Stimulated activated CD8-positive, alpha-beta memory T cell treated with anti-CD3 and anti-CD28 coated beads, Interleukin-7, amount 100 ng/mL, for 1 hour (primary cell): ENCODE measurements at places on chromosomes 2 and 18.

DNA sequence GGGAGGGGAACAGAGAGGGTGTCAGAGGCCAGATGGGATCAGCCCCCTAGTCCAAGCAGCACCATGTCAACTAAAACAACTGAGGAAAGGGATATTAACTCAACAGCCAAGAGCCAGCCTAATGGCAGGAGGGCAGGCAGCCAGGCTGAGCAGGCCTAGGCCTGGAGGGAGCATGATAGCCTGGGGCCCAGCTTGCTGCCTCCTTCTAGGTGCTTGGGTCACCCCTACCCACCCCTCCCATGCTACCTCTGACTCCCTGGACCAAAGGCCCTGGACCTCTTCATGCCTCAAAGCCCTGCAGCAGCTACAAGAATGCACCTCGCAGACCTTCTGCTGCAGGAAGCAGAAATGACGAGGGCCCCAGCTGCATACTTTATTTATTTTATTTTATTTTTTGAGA is 22.1 kb upstream of the TNS1 start:
- no peak for DNase-seq

DNA sequence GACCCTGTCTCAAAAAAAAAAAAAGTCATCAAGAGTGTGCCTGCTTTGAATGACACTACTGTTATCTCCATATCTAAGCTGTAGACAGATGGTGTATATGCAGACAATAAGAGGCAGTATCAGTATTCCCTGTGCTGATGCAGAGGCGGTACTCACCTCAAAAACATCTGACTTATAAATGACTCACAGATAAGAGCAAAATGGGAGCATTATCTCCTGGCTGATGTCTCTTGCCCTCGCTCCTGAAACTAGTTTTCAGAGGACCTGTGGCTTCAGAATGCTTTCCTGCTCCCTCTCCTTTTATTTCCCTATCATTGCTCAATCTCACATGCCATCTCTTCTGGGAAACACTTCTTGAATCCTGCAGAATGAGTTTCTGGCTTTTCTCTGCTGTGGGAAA is 289.6 kb downstream of the PTPRM start:
- DNase-seq: no peak

- DNase-seq: no peak
These were observed 12.2 kb upstream of the SH3BP4 start for GRCh38 chr2:234939576-234939975.

DNA sequence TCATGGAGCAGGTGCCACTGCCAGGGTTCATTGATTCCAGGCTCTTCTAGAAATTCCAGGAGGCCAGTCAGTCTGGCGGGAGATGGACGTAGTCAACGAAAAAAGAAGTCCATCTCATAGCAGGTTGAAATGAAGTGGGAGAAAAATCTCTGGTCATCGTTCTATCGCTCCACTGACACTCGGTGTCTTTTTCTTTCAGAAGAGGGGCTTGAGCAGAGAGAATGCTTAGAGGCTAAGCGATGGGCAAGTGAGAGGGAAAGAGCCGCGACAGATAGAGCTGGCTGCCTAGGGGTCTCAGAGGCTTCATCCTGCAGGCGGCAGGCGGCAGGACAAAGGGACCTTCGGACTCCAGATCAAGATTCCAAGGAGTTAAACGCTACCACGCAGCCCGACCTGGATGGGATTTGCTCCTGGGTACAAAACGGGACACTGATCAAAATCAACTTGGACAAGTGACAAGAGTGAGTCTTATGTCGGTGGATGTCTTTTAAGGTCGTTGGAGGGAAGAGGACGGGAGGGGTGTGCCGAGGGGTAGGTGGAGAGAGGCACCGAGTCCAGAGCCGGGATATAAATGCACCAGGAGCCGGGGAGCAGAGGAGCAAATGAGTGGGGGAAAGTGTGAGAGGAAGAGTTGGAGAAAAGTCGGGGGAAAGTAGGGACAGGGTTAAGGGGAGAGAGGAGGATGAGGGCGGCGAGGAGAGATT is 677 bp upstream of the TMEM178A start:
- no peak for DNase-seq

- no peak for DNase-seq
These were observed 433.7 kb upstream of the TRIB2 start for GRCh38 chr2:12282780-12283695.

DNA sequence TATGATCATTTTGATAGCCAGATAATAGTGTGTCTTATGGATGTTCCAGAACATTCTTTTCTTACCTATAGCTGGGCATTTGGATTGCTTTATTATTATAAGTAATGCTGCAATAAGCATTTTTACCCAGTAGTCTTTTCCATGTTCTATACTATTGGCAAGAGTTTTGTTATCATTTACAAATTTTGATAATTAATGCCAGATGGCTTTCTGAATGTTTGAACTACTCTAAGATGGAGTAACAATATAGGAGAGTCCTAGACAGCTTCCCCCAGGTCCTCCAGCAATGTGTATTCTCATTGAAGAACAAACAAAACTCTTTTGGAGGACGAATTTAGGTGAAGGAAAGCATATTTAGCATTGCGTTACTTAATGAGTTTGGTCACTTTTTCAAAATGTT is 73.0 kb downstream of the INPP4A start:
- no peak for DNase-seq

DNA sequence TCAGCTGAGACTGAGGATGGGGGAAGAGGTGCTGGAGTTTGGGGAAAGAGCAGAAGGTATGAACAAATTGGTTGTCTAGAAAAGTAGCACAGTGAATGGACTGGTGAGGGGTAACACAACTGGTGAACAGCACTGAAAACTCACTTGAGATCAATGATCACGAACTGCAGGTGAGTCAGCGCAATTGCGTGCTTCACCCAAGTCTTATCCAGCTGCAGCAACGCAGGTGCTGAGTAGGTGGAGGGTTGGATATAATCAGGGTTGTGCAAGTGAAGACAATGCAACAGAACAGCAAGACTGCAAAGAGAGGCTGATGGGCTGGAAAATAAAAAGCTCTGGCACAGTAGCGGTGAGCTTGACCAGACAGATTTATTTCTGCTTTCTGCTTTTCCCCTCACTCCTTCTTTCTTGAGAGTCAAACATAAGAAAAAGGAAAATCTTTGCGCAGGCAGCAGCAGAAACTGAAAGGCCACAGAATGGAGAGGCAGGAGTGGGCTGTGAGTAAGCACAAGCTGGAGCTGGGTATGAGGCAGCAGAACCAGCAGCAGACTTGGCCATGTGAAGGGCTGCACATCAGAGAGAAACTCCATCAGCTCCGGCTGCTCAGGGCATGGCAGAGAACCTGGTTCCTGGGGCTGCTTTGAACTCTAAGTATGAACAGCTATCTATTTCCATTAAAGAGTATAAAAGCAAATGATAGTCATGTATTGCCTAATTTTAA is 99.4 kb upstream of the ARL5A start:
- no peak for DNase-seq

DNA sequence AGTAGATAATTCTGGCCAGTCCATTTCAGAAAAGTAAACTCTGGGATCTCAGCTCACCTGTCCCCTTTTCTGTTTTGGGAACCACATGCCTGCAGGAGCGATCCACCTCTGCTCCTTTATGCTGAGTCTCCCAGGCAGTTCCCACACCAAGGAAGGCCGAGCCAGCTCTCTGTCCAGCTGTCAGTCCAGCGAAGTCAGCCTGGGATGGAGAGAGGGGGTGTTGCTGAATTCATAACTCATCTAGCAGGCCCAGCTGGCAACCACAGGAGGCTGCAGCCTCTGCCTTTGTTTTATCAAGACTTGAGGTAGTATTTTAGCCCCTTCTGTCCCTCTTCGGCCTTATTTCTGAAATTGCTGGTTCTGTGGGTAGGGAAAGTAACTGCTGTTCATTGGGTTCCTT is 209.9 kb downstream of the ARL4C start:
- DNase-seq: no peak

- no peak for DNase-seq
These were observed 162.0 kb downstream of the SLC8A1 start for GRCh38 chr2:40289771-40290404.

GRCh38 chr2:107775211-107775610 is 51.5 kb upstream of the RGPD4 start:
- DNase-seq: no peak

GRCh38 chr2:42567364-42567763 is 1.1 kb upstream of the MTA3 start:
- DNase-seq: no peak

- DNase-seq: no peak
These were observed 2.7 kb downstream of the RSAD2 start for GRCh38 chr2:6880200-6880733.

GRCh38 chr18:5895299-5895875 is at the start of gene TMEM200C:
TSS of gene TMEM200C (minus strand) at chr18:5895522. CDS start at chr18:5892063, 3,459 bp downstream.
- DNase-seq: no peak

GRCh38 chr2:201450954-201451291 is 335 bp downstream of the TRAK2 start:
- no peak for DNase-seq

DNA sequence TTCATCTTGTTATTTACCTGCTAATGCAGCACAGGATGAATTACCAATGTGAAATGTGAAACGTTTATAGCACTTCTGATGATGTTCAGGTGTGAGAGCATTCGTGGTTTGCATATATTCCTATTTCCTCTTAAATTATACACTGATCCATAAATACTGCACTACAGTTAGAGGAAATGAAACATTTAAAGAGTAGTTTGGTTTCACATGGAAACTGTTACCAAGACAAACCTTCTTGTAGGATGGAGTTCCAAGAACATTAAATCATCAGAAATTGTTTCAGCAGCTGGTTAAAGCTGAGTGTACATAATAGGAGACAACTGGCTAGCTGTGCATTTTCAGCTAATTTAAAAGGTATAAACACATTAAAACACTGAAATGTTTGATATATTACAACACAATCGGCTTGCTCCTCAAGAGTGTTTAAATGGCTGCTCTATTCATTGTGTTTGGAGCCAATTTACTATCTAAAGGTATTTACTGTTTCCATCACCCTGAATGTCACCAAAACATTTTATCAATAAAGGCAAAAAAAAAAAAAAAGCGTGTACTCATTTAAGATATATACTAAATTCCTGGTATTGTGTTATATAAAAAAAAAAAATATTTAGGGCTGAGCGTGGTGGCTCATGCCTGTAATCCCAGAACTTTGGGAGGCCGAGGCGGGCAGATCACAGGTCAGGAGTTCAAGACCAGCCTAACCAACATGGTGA is 100.6 kb downstream of the DYM start:
- DNase-seq: no peak

GRCh38 chr2:131572175-131572574 is 44.5 kb downstream of the CCDC74A start:
- no peak for DNase-seq

GRCh38 chr2:160411955-160412354 is 81.7 kb downstream of the RBMS1 start:
- DNase-seq: no peak

GRCh38 chr2:129347486-129348217 is 631.8 kb upstream of the RAB6C start:
- DNase-seq: no peak

GRCh38 chr2:118168615-118169014 is 80.3 kb downstream of the INSIG2 start:
- no peak for DNase-seq

DNA sequence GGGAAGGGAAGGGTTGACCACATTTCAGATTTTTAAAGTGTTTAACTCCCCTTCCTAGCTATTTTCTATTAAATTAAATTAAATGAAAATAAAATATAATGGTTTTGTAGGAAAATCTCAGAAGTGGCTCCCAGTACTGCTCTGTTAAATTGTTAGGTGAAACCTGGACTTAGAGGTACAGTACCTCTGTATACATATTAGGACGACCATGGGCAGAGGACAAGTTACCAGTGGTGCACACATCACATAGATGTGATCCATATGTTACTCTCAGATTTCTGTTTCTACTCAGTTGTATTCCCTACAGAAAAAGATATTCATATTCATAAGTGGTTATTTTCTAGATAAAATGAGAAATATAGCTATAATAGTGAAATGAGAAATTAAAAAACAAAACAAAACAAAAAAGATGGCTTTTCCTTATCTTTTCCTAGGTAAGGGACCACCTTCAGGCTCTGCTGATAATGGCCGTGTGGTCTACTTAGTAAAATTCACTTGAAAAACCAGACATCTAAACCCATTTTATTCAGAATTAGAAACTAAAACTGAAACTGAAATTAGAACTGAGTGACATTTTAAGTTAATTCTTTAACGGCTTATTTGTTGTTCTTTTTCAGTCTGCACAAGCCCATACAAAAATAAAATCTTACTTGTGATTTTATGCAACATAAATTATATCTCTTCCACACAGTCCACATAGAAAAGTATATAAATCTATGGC is 832.5 kb upstream of the CHAC2 start:
- no peak for DNase-seq

DNA sequence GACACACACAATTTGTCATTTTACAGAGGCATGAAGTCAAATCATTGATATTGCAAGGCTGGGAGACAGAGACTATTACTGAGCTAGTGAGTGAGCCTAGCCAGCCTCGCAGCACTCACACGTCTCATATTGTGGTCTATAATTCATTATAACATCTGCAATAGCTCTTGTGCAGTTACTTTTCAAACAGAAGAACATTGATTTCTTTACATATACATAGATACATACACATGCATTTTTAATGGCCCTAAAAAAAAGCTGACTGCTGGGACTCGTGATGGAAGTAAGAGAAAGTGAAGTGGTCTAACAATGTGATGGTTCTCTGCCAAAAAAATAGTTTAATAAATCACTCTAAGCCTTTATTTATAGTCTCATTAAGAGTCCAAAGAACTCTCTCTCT is 56.8 kb downstream of the KIAA2012 start:
- no peak for DNase-seq

GRCh38 chr2:124877141-124877577 is 852.1 kb downstream of the CNTNAP5 start:
- DNase-seq: no peak

- DNase-seq: no peak
These were observed 169.4 kb downstream of the ZNF385B start for GRCh38 chr2:179692043-179692442.

DNA sequence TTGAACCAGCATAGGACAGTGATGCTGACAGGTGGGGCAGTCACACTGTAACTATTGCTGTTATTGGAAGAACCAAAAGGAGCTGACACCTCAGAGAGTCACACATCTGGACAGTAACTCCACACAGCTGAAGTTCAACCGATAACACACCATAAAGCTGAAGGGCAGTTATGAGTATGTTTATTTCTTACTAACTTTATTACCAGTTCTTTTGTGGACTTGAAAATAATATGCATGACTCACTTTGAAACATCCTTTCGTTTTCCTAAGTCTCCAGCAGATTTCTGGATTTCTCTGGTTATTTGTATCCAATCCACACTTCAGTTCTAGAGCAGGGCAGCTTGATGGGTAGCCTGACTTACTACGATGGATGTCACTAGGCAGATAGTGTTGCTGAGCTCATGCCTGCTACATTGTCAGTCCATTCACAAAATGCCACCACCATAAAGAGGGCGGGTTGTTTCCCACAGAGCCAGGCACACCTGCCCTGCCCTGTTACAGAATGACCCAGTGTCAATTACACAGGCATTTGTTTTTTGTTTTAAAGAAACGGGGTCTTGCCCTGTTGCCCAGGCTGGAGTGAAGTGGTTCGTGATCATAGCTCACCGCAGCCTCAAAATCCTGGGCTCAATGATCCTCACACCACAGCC is 8.4 kb upstream of the AGBL5 start:
- DNase-seq: no peak
